Naive thymus-derived CD8-positive, alpha-beta T cell (primary cell): ENCODE measurements at places on chromosomes 3 and 15.

DNA sequence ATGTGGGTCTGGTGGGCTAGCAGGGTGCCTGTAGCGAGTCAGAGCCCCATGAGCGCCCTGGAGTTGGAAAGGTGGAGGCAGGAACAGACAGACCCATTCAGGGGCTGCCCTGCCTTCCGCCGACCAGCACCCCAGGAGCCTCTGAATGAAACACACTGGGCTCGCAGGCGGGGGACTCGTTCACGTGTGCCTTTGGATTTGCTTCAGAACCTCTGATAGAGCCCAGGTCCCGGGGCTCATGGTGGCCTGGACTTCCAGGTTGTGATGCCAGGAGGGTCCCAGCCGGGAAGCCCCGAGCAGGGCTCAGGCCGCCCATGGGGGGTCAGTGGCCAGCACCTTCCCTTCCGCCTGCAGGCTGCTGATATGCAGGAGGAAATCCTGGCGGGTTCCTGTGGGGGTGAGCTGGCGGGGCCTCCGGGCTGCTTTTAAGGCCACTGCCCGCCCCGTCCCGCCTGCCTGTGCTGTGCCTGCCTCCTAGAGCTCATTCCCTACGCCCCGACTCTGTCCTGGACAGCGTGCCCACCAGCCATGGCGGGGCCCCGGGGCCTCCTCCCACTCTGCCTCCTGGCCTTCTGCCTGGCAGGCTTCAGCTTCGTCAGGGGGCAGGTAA is at the start of gene STAB1:
TSS of gene STAB1 (plus strand) at position 453 of the 610 bp plus-strand sequence. CDS start at position 529, 76 bp downstream.
- no peak for DNase-seq

DNA sequence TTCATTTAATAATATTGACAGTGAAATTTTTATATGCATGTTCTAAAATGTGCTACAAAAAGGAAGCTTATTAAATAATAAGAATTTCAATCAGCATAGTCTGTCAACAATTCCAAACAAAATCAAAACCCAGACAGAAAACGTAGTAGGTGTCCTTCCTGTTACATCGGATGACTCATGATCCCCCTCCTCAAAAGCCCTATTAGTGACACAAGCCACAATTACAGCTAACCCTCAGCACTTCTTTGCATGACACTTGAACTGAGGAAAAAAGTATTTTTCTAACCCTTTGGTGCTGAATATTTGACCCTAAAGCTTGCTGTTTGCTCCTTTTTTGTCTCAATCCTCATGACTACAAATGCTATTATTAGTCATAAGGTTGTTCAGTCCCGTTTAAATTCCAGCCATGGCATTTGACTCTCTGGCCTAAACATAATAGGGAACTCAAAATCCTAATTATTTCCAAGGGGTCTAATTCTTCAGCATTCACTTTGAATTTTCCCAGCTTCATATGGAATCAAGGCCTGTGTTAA is 78.1 kb downstream of the COL8A1 start:
- no peak for DNase-seq

DNA sequence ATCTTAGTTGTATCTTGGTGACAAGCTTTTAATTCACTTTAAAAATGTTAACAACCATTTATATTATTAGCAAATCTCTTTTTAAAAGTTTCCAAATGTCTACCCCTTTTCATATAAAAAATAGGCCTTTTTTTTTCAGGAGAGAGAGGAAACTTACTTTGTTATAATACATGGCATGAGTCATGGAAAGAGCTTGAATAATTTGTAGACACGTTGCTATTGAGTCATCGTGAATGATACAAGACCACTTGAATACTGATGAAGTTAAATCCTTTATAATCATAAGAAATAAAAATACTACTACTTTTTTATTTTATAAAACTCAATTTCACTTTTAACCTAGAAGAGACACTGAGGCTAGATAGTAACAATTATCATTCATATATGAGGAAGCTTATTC is 70.3 kb upstream of the BBX start:
- DNase-seq: no peak

GRCh38 chr15:81338170-81339007 is 14.4 kb upstream of the STARD5 start:
- DNase-seq: no peak

GRCh38 chr3:195366200-195366925 is 76.5 kb downstream of the ACAP2 start:
- DNase-seq: no peak
